ENCODE measurements at places on chromosomes 13 and 19.

DNA sequence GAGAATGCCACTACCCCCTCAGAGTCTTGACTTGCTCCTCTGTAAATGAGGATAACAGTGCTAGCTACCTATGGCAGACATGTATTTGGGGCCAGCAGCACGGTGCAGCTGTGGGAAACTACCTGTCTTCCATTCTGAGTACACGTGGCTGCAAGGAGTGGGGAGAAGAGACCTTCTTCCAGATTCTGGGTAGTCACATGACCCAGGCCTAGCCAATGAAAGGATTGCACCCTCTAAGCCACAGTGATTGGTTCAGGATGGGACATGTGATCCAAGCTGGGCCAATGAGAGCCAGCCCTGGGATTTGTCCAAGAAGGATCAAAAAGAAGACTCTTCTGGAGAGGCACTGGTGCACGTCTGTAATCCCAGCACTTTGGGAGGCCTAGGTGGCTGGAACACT lies 5.5 kb downstream of the ZNRF4 start:
- DNase-seq: no peak

GRCh38 chr13:41639955-41640780 lies 182.8 kb downstream of the RGCC start:
- no peak for DNase-seq

- DNase-seq: no peak
Observed at GRCh38 chr13:51745243-51745642, 58.7 kb downstream of the DHRS12 start.

DNA sequence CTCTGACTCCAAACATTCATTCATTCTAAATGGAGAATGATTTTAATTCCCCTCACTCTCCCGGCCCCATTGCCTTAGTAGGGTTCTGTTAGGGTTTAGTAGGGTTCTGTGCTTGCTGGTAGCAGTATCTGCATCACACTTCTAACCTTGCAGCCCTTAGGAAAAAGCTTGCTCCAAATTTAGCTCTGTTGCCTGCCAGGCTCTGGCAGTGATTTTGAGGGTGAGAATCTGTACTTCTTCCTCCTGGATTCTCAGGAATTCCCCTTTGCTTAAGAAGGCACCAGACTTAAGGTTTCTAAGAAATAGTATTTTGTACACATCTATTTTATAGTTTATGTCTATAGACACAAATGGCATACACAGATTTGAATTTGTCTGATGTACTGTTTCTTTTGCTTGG lies 14.7 kb downstream of the B3GLCT start:
- DNase-seq: no peak

DNA sequence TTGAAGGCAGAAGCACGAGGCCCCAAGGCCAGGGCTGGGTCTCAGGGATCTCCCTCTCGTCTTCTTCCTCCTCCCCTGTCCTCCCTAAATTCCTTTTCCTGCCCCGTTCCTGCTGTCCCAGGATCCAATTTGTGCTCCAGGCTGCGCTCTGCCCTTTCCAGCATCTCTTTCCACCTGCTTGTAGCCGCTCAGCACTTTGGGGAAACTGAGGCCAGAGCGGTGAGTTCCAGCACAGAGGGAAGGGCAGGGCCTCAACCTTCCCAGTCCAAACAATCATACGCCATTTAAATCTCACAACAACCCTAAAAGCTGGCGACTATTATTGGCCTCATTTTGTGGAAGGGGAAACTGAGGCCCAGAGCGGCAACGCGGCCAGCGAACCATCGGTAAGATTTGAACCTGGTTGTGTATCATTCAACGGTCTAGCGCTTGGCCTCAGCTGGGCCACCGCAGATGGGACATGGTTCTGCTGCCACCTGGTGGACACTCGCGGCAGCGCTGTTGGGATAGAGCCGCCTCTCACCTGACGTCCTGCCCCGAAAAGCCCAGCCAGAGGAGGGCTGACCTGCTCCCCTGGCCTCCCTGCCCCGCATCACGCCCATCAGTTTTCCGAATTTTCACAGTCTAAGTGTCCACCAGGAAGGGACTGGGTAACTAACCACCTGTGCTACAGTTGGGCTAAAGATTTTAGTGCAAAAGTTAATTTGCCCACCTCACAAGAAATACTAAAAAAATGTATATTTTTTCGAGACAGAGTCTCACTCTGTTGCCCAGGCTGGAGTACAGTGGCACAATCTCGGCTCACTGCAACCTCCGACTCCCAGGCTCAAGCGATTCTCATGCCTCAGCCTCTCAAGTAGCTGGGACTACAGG lies 4.2 kb upstream of the RPL18A start:
- DNase-seq: peak; percentile 71

DNA sequence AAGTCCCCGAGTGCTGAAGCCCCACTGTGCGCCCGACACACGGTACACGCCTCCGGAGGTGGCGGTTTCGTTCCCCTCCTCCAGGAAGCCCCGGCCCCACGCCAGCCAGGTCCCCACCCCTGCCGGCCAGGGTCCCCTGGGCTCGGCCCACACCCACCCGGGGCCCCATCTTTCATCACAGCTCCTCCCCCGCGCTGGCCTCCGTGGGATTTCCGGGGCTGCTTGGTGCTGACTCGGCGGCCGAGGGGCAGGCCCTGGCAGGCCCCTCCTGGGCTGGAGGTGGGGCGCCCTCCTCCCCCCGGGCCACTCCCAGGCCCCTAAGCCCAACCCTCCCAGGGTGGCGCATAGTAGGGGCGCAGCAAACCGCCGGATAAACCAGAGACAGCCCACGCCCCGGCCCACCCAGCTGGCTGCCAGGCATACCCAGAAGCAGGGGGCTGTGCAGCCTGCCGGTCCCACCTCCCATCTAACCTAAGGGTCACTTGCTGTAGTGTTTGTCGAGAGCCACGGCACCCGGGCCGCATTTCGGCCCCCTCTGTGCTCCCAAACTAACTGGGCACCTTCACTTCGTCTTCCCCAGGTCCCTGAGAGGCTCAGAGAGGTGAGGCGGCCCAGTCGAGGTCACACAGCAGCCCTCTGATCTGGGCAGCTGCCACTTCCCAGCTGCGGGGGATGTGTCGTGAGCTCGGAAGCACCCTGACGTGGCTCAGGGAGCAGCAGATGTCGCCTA lies 6.6 kb downstream of the ZBTB7A start:
- DNase-seq: no peak

GRCh38 chr13:80030491-80030890 lies 310.4 kb downstream of the SPRY2 start:
- peak; percentile 72 for DNase-seq

DNA sequence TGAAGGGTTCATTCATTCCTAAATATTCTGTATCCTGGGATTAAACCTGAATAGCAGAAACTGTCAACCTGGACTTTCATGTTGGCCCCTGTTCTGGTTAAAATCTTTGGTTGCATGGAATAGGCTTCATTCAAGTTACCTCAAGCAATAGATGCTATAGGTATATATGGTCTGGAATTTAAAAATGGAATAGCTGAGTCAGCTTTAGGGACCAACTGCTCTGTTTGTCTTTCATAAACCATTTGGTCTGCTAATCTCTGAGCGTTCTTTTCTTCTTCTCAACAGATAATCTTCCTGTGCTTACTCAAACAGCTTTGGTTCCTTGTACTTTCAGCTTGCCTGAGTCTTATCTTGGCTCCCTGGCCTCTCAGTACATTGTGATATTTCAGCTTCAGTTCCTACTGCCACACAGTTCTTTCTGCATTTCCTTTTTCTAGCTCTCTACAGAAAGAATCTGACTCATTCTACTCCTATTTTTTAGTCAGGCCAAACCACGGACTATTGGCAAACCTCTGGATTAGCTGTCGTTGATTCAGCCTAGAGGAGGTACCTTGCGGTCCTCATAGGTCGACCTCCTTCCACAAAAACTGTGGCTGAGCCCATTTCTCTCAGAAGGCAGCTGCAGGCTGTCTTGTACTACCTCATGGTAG lies 35.9 kb upstream of the MAB21L1 start:
- DNase-seq: peak; percentile 95

DNA sequence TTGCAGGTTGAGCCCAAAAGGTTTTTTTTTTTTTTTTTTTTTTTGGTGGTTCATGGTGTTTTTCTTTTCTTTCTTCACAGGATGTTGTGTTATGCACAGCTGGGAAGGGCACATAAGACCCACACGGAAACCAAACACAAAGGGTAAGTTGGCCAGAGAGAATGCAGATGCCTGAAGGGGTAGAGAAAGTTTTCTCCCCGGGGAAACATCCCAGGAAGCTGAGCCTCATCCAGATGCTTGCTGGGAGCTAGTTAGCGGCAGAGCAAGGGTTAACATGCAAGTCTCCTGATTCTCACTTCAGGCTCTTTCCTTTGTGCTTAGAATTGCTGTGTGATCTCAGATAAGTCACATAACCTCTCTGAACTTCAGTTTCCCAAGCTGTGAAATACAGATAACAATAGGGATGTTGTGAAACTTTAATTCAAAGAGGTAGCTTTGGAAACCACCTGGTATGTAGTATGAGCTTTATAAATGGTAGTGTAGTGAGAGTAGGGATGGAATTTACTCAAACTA lies 3.1 kb downstream of the ADGRE1 start:
- DNase-seq: no peak

- no peak for DNase-seq
Observed at GRCh38 chr19:33552191-33552927, 30.8 kb upstream of the PEPD start.

DNA sequence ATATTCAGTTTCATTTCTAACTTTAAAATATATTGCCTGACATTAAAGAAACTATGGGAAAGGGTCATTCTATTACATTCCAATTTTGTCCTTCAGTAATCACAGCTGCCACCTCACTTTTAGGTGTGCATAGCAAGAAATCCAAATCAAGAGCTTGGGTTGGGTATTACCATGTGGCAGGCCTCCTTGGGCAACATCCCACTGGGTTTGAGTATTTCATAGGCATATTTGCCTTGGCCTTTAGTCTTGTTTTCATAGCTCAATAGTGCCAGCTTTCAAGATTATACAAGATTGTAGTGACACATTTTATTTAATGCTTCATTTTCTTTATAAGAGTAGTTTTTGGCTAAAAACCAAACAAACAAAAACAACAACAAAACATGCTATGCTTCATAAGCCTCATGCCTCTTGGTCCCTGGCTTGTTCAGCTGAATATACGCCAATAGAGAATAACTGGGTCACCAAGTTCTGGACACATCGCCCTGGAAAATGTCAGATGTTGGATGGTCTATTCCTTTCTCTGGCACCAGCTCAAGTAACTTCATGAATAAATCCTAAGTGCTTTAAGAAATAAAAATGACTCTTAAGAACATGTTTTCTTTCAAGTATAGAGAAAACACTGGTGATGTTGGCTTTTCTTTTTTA lies 167.4 kb upstream of the STARD13 start:
- DNase-seq: no peak

DNA sequence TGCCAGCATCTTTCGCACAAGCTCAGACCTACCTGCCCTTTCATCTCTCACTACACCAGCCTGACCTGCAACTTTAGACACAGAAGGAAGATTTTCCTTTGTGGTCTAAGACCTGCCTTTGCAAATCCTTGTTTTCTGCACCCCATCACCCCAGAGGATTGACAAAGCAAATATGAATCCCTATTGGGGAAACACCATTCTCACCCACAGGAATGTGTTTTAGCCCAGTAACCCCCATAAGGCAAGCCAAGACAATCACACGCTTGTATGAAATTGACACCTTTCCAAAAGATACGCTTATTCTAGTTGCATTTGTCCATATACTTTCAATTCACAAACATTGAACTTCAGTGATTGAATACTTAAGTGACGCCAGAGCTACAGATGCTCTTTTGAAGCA lies 55.7 kb downstream of the SPATA13 start:
- DNase-seq: no peak

DNA sequence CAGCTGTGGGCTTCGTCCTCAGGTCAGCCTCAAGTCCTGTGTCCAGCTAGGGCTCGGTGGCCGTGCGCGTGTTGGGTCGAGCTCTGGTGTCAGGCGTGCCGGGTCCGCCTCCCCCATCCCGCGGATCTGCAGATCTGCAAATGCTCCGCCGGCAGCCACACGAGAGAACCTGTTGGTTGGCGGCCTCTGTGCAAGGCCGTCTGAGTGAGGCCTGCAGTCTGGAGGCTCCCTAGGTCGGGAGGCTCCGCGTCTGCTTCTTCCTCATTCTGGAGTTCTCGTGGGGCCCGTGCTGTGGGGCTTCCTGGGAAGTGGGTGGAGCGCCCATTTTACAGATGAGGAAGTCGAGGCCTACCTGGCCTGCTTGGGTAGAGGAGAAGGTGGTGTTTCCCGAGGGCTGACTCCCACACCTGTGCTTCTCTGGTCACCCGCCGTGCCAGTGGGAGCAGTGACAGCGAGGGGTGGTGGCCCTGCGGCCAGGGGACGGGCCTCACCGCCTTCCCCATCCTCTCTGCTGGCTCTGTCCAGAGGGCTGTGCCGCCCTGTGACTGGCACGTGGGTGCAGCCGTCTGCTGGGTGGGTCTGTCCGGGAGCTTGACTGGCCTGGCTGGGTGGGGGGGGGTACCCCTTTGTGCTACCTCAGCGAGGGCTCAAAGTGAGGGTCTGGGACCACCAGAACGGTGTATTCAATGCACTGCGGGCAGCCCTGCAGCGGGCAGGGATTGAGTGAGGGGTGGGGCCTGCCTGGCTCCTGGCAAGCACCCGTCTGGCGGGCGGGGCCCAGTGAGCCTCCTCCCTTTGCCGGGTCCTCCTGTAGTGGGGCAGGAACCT lies 3.3 kb downstream of the CSNK1G2 start:
- DNase-seq: no peak

GRCh38 chr13:78409172-78409571 lies 194.2 kb downstream of the POU4F1 start:
- DNase-seq: no peak

- DNase-seq: no peak
Observed at GRCh38 chr13:99029576-99029975, 51.7 kb upstream of the DOCK9 start.

GRCh38 chr13:109366525-109366924 lies 419.9 kb downstream of the IRS2 start:
- no peak for DNase-seq

DNA sequence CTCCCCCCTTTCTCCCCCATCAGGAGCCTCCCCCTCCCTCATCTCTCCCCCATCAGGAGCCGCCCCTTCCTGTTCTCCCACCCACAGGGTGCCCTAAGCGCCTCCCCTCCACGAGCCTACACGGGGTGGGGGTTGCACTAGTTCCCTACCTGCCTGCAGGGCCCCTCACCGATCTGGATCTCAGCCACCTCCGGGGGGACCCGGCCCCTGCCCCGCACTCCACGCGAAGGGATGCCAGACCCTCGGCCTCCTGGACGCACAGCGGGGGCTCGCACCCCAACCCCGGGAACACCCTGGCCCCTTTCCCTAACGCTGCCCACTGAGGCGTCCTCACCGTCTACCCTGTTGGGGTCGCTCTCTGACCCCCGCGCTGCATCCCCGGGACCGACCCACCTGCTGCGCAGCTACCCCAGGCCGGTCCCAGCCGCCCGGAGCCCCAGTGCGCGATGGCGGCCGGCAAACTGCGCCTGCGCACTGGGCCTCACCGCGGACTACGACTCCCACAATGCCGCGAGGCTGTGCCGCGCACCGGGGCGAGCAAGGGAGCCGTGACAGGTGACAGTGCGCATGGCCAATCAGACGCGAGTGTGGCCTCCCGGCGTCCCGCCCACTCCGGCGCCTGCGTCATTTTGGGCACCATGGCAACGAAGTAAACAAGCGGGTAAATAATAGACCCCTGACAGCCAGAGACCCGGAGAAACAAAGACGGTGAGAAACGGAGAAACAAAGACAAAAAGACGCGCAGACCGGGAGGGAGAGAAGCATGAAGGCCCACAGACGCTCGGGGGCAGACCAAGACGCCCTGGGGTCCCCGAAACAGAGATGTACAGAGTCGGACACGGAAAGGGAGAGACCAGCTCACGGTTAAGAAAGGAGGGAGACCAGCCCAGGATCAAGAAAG lies at the start of gene ZSCAN18:
TSS of gene ZSCAN18 (minus strand) at position 451 of the 901 bp plus-strand sequence. CDS start 7,964 bp downstream, outside the sequence.
- peak; percentile 86 for DNase-seq
